AG08396 (cell line): ENCODE measurements at places on chromosomes 3 and 15.
A peak's percentile ranks its signal among the peaks of the same experiment; 100 is the strongest.

DNA sequence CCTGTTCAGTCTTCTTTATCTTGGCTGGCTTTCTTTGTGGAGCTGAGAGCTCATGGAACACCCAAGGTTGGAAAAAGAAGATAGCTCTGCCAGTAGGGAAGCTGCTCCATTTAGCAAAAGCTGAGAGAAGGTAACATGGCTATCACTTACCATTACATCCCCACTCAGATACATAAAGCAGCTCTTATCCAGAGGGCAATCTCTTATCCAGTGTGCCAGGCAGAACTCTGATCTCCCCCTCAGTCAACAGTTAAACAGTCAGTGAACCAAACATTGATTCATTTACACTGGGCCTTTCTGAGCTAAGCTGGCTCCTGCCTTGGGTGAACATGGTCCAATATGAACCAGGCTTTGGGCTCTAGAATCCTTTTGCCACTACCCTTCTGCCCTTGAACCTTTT lies 624.2 kb downstream of the NTRK3 start:
- DNase-seq, result no peak

- peak; percentile 67 for DNase-seq
These were observed 627 bp downstream of the DUSP7 start for GRCh38 chr3:52055537-52056351.

DNA sequence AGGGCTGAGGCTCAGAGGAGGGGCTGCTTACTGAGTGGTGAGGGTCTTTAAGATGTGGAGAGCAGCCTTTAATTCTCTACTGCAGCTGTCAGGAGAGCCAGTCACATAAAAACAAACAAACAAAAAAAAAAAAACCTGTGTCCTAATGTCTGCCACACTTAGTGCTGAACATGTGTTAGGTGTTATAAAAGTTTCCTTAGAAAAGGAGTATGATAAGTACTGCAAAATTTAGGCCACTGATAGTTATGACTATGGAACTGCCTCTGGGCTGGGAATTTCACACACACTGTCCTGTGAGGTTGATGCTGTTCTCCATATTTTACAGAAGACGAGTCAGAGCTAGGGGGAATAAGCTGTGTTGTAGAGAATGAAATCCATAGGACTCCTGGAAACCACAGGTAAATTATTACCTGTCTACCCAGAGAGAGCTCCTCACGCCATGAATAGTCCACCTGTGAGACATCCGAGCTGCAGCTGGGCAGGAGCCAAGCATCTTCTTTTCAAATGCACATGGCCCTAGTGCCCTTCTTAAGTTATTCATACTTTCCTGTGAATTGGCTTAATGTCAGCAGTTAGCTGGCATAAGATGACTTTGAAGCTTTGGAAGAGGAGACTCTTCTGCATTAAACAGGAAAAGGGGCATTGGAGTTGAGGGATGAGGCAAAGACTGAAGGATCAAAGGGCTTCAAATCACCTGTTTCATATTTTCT lies 34.5 kb upstream of the SKOR1 start:
- no peak for DNase-seq

- DNase-seq, result no peak
These were observed 121.1 kb downstream of the ADAM10 start for GRCh38 chr15:58628206-58628947.

DNA sequence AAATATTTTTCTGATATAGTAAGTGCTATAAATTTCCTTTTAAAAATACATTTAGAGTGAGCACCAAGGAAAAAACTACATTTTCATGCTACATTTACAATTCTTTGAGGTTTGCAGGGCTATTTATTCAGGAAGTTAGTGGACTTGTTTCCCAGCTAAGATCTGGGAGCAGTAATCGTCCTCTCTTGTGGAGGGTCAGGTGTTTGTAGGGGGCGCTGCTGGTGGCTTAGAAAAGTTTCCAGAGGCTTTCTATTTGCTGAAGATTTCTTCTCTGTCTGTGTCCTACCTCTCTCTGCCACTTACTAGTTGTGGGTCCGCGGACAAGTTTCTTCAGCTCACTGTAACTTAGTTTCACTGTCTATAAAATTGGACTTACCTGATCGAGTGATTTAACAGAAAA lies 163.9 kb downstream of the PEX5L start:
- no peak for DNase-seq

DNA sequence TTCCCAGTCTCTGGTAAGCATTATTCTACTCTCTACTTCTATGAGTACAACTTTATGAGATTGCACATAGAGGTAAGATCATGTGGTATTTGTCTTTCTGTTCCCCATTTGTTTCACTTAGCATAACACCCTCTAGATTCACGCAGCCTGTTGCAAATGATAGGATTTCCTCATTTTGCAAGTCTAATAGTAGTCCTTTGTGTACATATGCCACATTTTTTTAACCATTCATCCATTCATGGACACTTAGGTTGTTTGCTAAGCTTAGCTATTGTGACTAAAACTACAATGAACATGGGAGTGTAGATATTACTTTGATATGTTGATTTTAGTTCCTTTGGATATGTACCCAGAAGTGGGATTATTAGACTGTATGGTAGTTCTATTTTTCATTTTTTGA lies 717.9 kb upstream of the ALCAM start:
- no peak for DNase-seq

- DNase-seq, result no peak
These were observed 50.2 kb downstream of the CDCP1 start for GRCh38 chr3:45095916-45096526.

- DNase-seq, result no peak
These were observed 8.5 kb downstream of the TGFBR2 start for GRCh38 chr3:30614943-30615342.

GRCh38 chr15:51414256-51414860 lies 72.9 kb downstream of the GLDN start:
- DNase-seq, result no peak

GRCh38 chr3:152960684-152961083 lies 125.8 kb downstream of the P2RY1 start:
- DNase-seq, result no peak

DNA sequence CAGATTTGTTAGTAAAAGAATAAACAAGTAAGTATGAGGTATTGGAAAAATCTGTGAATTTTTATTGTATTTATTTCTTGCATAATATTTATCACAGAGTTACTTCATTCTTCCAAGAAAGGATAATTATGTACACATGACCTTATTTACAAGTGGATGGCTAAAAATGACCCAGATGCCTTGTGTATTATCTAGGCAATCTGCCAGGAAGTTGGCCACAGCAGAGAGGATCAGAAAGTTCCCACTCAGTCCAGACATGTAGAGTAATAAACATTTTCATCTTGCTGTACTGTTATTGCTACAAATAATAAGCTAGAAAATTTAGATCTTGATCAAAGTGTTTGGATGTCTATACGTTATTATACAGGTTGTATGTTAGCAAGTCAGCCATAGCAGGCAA lies 317.1 kb downstream of the EPHA6 start:
- no peak for DNase-seq

GRCh38 chr15:85973584-85974347 lies 105.9 kb upstream of the AGBL1 start:
- no peak for DNase-seq

DNA sequence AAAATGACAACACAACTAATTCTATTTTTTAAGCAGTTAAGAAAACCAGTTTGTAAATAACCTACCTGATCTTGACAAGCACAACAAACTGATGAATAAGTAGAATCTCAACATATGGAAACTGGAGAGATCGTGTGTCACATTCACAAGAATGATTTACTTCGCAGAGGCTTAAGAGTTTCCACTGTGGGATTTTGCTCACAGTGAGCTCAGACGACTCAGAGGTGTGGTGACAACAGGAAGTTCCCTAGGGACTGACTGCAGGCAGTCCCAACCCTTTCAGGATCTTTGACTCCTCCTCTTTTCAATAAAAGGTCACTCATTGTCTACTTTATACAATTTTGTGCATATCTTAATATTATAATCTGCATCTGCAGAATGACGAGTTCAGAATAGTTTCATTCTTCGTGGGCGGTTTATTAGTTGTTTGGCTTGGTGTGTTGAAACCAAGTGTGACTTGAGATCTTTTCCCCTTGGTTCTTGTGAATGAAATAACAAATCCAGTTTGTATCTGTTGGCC lies at the start of gene LIPH:
Gene LIPH (minus strand): TSS at position 231 of the 520 bp plus-strand sequence. CDS start 117 bp downstream, at position 114.
- peak; percentile 21 for DNase-seq

DNA sequence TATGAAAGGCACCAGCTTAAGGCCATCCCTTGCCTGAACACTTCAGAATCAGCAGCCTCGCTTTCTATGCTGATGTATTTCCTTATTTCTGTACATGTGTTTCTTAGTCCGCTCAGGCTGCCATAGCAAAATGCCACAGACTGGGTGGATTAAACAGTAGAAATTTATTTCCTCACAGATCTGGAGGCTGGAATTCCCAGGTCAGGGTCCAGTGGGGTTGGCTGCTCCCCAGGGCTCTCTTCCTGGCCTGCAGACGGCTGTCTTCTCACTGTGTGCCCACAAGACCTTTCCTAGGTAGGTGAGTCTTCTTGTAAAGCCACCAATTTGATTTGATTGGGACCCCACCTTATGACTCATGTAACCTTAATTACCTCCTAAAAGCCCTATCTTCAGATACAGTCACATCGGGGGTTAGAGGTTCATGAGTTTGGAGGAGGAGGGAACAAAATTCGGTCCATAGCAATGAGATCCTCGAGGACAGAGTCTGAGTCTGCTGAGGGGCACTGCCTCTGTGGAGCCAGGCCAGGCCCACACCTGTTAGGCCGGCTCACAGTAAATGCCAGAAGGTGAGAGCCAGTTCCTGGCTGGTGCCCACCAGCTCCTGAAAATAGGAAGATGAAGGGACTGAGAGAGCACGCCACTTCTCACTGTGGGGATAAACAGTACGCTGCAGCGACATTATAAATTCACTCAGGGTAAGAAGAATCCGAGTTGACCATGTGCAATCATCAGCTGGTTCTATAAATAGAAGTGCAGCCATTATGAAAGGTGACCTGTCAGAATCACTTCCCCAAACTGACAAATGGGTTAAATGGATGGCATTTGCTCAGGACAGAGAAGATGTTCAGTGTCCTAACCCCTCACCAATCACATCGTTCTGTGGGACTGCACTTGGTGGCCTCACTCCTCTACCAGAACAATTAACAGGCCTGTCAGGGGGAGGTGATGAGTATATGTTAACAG lies 41.1 kb downstream of the CTXND1 start:
- DNase-seq, result no peak

GRCh38 chr15:71393383-71393782 lies 278.1 kb downstream of the THSD4 start:
- DNase-seq, result no peak

GRCh38 chr3:50227390-50228183 lies 8.4 kb upstream of the GNAI2 start:
- DNase-seq, result peak; percentile 95

DNA sequence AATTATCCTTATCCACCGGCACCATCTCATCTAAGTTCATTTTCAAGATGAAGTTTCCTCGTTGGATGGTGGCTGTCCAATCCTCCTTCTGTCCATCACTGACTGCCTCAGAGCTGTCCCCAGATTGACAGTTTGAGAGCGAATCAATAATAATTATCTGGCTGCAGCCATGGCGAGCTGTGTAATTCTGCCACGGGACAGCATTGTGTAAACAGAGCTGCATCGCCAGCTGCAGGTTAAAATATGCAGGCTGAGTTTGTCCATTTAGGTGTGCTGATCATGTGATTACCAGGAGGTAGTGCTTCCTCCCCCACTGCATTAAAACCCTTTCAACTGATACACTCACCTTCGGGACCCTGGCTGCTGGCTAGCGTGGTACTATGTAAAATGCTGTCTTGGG lies 461.9 kb upstream of the ONECUT1 start:
- no peak for DNase-seq

- peak; percentile 90 for DNase-seq
These were observed at the start of gene LXN for GRCh38 chr3:158672215-158673176. TSS of gene LXN (minus strand) at chr3:158672648. CDS start at chr3:158672478, 170 bp downstream.

- DNase-seq, result peak; percentile 22
These were observed 148.5 kb upstream of the CTDSPL start for GRCh38 chr3:37712918-37713817.

DNA sequence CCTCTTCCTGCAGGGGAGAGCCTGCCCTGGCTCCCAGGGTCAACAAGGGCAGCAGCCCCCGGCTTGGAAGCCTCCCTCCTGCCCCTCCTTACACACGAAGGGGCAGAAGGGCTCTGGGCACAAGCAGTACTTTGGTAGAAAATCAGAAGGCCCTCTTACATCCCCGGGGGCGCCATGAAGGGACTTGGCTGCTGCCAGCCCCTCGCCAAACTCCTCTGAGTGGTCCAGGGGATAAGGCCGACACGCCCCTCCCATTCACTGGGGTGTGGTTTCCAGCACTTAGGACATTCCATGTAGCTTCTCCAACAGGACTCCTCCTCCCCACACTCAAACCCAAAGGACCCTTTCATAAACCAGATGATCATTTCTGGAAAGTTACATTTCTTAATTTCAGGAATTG lies 1.2 kb upstream of the ST8SIA2 start:
- no peak for DNase-seq

- DNase-seq, result no peak
These were observed 32.0 kb downstream of the PIK3CA start for GRCh38 chr3:179179979-179180759.

DNA sequence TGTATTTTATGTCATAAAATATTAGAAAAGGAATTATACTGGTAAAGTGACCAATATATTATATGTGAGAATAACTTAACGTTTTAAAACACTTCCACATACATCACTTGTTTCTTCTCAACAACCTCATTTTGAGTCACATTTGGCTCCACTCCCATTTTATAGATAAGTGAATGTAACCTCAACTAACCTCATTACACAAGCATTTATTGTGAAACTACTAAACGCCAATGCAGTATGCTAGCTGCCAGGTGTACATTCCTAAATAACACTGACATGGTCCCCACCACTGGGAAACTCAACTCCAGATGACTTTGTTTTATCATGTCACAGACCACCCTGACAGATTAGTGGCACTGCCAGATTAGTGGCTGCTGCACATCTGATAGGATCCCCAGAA lies 249.7 kb upstream of the CNTN4 start:
- no peak for DNase-seq

DNA sequence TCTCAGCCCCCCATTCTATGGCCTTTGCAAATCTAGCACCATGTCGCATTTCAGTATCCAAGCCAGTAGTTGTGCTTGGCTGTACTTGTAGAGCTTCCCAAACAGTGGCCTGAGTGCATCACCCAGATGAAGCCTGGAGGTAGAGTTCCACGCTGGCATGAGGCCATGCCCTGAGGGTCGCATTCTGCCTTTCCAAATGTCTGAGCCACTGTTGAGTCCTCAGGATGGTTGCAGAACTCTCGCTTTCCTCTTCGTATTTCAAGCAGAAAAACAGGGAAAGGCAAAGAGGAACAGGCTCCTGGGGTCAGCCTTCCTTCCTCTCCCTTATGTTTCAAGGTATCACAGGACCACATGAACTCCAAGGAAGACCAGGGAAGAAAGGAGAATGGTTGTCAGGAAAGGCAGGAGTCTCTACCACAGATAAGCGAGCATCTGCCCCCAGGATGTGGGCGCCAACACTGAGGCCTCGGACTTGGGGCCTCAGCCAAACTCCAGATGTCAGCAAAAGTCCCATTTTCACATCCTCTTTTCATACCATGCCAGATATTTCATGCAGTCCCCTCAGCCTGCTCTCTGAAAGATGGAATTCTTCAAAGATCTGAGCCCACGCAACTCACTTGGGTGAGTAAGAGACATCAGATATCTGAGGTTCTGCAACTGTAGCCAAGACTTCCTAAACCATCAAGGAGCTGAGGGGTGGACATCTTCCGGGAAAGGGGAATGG lies 19.4 kb upstream of the PRR20G start:
- no peak for DNase-seq

GRCh38 chr3:14210290-14210688 lies 31.7 kb downstream of the LSM3 start:
- DNase-seq, result no peak

GRCh38 chr3:197540961-197541377 lies 14.8 kb downstream of the BDH1 start:
- DNase-seq, result no peak
